Mesenchymal stem cell (in vitro differentiated cells and primary cell): ENCODE measurements at places on chromosomes 5 and 9.
A peak's percentile ranks its signal among the peaks of the same experiment; 100 is the strongest.

DNA sequence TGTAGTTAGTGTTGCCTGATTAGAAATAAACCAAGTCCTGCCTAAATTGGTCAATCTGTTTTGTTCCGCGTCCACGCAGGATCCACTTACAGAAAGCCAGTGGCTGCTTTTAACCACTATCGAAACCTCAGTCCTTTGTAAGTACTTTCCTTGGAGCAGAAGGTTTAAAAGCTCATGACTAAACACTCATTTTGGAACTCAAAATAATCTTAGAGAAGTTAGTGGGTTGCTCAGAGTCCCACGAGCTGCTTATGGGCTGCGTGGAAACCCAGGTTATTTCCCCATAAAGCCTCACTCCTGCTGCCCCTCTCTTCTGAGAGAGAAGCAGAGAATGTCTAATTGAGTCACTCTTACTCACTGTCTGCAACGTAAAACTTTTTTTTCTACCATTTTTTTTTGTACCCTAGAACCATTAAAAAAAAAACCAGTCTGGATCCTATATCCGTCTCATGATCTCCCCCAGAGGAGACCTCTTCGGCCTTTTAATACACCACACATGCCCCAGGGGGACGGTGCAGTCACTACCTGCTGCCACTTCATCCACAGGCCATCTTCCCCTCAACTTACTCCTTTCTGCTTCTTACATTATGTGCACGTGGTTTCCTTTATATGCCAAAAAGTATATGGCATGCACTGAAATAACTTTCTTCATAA is 7.6 kb downstream of the BASP1 start:
- peak; percentile 67 for DNase-seq

DNA sequence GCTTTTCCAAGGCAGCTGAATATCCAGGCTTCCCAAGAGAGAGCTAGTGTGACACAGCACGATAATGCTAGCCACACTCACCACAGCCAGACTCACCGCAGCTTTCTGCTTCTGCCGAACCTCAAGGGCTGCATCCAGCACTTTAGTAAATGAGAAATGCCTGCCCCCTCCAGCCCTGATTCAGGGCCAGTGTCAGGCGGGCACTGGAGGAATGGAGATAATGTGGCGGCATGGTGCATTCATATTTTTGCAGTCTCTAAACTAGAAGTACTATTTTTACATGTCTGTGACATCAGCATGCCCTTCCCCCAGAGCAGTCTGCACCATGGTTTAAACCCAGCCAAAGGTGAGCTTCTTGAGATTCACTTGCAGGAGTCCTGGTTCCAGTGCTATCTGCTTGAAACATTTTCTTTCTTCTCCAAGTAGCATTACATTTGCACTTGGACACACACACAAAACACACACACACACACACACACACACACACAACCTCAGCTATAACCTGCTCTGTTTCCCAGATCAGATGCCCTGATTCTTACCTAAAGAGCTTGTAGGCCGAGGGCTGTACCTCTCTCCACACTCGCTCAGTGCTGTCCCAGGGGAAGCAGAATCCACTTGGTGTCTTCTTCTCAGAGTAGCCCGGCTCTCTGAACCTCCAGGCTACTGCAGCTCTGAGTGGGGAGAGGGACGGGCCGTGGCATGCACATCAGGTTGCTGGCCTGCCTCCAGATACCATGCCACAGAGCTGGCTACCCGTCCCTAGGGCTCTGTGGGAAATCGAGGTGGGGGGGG is at the start of gene FGF1:
TSS of gene FGF1 (minus strand) at position 673 of the 792 bp plus-strand sequence. CDS start 71,963 bp downstream, outside the sequence.
- DNase-seq, result no peak

GRCh38 chr5:155929112-155929511 is 397.9 kb upstream of the SGCD start:
- DNase-seq, result no peak

DNA sequence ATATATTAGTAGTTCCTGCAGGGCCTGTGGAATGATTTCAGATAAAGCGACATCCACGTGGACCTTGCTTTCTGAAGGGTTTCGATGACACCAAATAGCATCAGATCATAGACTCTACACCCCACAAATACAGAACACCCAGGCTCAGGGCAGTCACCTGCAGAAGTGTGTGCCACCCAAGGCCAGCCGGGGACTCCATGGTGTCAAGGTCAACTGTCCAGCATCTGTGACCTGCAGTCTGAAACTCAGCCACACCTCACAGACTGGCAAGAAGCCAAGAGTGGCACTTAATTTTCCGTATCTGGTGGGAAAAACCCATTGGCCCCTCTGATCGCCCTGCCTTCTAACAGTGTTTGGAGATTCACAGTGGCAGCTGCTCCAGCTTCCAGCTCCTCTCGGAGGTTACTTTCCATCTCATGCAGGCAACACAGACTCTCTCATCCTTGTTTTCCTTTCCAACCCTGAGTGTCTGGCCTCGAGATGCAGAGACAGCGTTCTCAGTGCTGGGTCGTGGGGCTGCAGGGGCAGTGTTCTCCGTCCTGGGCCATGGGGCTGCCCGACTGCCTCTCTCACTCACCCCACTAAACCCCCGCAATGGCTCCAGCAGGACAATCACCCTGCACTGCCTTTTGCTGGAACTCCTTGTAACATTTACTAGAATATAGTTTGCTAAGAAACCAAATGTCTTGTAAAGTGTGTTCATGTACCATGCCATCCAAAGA is 221.9 kb downstream of the IRX2 start:
- no peak for DNase-seq

- no peak for DNase-seq
Observed at GRCh38 chr9:107700847-107701246, 211.3 kb upstream of the KLF4 start.
